ENCODE measurements at places on chromosomes 13 and 19.

- no peak for DNase-seq
Observed at GRCh38 chr13:56653043-56653442, 487.7 kb upstream of the PRR20A start.

- DNase-seq = peak; percentile 22
Observed at GRCh38 chr13:80341101-80341755, at the start of gene SPRY2. Gene SPRY2, minus strand, starts transcription at chr13:80341126. Its CDS starts 3,421 bp downstream, at chr13:80337705.

DNA sequence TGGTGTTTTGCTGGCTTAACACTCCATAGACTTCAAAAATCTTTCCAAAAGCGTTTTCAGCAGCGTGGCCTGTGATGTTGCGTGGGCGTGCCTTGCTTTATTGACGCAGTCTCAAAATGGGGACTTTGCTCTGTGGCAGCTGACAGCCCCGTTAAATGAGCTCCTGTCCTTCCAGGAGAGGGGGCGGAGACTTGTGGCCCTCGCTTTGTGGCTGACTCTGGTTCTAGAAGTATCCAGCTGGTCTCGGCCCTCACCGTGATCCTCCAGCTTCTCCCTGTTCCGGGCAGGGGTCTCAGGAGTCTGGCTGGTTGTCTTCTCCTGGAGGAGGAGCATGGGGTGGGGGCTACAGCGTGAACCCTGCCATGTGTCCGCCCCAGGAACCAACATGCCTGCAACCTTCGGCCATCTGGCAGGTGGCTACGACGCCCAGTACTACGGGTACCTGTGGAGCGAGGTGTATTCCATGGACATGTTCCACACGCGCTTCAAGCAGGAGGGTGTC lies 8.4 kb upstream of the ZNF554 start:
- no peak for DNase-seq

DNA sequence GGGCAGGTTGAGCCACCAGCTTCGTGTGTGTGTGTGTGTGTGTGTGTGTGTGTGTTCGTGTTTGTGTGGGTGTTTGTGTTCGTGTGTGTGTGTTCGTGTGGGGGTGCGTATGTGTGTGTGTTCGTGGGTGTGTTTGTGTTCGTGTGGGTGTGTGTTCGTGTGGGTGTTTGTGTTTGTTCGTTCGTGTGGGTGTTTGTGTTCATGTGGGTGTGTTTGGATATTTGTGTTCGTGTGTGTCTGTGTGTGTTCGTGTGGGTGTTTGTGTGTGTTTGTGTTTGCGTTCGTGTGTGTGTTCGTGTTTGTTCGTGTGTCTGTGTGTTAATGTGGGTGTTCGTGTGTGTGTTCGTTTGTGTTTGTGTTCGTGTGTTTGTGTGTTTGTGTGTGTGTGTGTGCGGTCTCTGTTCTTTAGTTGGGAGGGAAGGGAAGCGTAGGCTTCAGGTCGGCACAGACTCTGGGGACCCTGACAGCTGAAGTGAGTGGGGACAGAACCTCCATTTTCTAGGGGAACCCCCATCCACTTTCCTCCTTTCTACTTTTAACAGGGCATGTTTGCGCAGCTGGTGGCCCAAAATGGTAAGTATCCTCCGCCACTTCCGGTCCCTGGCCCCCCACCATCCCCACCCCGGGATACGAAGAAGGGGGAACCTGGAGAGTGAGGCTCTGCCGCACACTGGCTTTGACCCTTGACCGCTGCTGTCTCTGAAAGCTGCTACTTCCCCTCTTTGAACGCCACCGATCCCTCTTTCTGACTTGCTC lies 1.6 kb downstream of the TNFSF9 start:
- DNase-seq = peak; percentile 52

- no peak for DNase-seq
Observed at GRCh38 chr13:102286326-102286725, 115.5 kb downstream of the FGF14 start.

DNA sequence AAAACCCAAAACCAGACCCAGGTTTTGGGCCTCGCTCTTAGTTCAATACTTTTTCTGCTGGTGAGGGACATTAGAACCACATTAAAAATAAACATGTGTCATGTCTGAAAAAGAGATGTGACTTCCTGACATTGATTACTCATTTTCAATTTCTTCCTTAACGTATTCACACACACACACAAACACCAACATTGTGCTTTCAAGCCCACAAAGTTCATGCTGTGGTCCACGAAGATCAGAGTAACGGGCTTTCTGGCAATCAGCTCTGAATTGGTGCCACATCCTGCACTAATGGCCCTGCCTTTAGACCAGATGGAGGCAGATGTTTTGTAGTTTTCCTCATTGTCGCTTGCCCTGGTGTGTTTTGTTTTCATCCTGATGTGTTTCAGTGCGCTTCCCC lies 47.9 kb upstream of the POMP start:
- no peak for DNase-seq

- DNase-seq = no peak
Observed at GRCh38 chr19:45376045-45376724, 5.8 kb upstream of the ERCC2 start.

DNA sequence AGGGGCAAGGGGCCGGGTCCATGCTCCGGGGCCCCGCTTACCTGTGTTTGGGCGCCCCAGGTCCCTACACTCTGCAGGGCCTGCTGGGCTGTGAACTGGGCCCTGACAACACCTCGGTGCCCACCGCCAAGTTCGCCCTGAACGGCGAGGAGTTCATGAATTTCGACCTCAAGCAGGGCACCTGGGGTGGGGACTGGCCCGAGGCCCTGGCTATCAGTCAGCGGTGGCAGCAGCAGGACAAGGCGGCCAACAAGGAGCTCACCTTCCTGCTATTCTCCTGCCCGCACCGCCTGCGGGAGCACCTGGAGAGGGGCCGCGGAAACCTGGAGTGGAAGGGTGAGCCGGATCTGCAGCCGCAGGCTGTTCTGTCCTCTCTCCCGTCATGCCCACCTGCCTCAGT lies 1.7 kb downstream of the FCGRT start:
- DNase-seq = no peak

DNA sequence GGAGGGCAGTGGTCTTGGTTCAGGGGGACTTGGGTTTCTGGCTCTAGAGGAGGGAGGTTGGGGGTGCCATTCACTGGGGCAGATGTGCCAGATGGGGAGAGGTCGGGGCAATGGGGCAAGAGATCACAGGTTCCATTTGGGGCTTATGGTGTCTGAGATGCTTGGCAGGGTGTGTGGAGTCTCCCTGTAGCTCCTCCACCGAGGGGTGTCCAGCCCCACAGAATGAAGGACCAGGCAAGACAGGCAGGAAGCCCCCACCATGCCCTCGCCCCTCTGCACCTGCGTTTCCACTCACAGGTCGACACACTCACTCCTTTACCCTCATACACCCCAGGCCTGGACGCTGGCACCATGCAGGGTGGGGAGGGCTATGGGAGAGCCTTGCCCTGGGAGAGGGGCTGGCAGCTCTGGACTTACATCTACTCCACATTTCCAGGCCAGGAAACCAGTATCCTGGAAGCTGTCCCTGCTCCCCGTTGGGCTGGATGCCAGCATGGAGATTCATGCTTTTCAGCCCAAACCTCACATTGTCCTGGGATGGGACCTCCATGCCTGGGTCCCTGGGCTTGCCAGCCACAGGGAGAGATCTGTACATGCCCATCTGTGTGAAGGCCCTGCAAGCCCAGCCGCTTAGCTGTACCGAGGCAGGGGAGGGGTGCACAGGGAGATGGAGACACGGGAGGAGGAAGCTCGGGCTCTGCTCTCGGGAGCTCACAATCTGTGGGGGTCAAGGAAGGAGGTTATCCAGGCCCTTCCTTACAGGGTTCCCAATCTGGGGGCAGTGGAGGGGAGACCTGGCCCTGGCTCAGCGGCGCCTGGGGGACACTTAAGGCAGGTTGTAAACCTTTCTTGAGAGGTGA lies 77.1 kb downstream of the CHST8 start:
- DNase-seq = no peak

DNA sequence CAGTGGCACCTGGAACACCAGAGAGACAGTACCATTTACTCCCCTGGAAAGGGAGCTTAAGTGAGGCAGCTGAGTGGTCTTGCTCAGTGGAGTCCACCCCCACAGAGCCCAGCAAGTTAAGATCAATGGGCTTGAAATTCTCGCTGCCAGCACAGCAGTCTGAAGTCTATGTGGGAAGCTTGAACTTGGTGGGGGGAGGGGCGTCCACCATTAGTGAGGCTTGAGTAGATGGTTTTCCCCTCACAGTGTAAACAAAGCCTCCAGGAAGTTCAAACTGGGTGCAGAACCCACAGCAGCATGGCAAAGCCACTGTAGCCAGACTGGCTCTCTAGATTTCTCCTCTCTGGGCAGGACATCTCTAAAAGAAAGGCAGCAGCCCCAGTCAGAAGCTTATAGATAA lies 30.3 kb upstream of the CEACAM4 start:
- DNase-seq = peak; percentile 10

DNA sequence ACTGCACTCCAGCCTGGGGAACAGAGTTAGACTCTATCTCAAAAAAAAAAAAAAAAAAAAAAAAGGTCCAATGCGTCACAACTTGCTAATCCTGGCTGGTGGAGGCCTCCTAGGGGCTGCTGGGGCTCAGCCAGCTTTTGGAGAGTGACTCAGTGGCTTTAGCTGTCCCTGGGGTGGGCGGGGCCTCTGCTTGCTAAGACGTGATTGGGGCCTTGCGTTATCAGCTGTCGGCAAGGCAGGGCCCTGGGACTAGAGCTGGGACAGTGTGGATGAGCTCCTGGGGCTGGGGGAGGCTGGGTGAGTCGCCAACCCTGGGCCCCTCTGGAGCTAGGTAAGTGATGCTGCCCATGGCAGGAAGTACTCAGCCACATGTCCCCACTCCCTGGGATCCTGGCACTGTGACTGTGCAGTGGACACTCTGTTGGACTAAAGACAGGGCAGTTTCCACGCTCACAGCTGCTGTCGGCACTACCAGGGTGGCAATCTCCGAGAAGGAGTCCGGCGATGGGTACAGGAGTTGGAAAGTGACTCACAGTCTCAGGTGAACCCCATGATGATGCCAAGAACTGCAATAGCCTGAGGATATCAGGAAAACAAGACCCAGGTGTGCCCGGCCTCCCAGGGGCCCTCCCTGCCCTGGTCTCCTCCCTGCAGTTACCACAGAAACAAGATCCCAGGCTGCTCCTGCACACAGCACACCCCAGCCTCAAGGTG lies 32.2 kb downstream of the F2RL3 start:
- no peak for DNase-seq

GRCh38 chr13:90673746-90674145 lies 673.7 kb upstream of the MIR17HG start:
- no peak for DNase-seq

DNA sequence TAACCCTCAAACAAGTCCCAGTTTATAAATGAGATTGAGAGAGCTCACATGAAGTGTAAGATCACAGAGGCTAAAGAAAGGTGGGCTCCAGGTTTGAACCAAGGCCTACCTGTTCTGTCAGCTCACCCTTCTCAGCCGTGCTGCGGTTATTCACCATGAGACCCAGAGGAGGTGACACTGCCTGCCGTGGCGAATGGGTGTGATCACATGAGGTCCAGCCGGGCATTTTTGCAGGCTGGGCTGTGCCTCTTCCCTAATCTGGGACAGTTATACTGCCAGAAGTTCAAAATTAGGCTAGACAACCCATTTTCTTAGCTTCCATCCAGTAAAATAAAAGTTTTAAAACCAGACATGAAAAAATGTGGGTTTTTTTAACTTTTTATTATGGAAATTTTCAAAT lies 146.8 kb downstream of the FOXO1 start:
- DNase-seq = no peak

- DNase-seq = no peak
Observed at GRCh38 chr13:51364404-51365008, 25.0 kb downstream of the SERPINE3 start.

- no peak for DNase-seq
Observed at GRCh38 chr13:67184247-67184646, 45.9 kb downstream of the PCDH9 start.

DNA sequence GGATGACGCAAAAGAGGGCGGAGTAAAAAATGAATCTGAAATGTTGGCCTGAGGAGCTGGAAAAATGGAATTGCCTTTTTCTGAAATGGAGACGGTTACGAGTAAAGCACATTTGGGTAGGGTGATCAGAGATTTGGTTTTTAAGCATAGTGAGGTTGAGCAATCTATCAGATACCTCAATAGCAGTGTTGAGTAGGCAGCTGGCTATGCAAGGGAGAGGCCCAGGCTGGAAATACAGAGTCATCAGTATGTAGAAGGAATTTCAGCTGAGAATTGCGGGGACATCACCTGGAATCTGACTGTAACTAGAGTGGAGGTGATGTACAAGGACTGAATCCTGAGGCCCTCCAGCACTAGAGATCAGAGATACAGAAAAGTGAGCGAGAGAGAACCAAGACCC lies 224.8 kb downstream of the LMO7 start:
- DNase-seq = no peak

- DNase-seq = no peak
Observed at GRCh38 chr19:16912780-16913179, 24.0 kb downstream of the F2RL3 start.

DNA sequence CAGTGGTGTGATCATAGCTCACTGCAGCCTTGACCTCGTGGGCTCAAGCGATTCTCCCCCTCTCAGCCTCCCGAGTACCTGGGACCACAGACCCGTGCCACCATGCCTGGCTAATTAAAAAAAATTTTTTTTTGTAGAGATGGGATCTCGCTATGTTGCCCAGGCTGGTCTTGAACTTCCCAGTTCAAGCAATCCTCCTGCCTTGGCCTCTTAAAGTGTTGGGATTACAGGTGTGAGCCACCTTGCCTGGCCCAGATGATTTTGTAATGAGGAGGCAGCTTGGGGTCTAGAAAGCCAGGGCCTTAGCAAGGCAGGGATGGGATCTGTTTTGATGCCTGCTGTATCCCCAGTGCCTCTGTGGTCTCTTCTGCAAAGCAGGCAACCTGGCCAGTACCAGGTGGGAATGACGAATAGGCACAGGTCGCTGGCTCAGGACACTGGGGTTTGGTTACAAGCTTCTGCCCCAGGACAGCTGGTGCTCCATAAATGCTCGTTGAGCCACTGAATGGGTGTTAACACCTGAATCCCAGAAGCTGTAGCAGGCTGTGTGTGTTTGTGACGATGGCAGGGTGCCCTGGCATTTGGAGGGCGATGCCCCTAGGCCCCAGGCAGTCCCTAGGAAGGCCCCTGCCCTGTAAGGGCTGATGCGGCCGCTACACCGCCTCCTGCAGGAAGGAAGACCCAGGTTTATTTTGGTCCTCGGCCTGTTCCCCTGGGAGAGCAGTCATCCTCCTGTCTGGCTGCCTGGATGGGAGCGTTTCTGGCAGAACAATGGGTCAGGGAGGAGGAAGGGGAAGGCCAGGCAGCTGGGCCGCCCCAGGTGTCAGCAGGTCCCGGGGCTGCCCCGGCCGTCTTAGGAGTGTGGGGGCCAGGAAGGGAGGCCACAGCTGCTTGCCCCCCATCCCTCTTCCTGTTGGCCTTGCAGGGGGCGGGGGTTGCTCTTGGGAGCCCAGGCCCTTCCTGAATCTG lies 8.6 kb downstream of the TNFAIP8L1 start:
- no peak for DNase-seq

GRCh38 chr13:46522748-46523030 lies 30.3 kb upstream of the LRCH1 start:
- no peak for DNase-seq

GRCh38 chr13:95296326-95296925 lies 4.8 kb downstream of the ABCC4 start:
- DNase-seq = peak; percentile 30

GRCh38 chr13:73873940-73874830 lies 260.0 kb downstream of the KLF12 start:
- no peak for DNase-seq

- peak; percentile 31 for DNase-seq
Observed at GRCh38 chr19:48190288-48190884, 19.9 kb downstream of the ZSWIM9 start.

Measured in CD4-positive, alpha-beta T cell treated with Interleukin-10 for 1 hour (primary cell).